ENCODE measurements at places on chromosomes 5 and 9.

GRCh38 chr9:101418518-101419430 is 16.8 kb downstream of the ALDOB start:
- no peak for DNase-seq

GRCh38 chr5:146344155-146345118 is 5.8 kb downstream of the POU4F3 start:
- DNase-seq: no peak

DNA sequence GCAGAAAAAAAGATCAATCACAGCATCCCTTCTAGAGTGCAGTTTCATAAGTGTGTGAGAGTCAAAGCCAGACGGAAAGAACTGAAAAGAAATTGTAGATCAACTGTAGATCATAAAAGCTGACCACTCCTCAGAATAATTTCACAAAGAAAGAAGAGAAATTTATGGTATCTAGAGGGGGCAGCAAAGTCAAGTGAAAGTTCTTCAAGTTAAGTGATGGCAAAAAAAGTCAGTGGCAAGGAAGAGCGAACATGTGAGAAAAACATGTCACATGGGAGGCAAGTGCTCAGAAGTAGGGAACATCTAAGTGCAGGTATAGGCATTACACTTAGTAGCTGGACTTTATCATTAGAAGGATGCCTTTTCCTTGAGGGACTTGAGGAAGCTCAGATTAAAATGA is 245.1 kb upstream of the ISL1 start:
- DNase-seq: no peak

GRCh38 chr9:107039542-107039941 is 176.6 kb downstream of the ZNF462 start:
- no peak for DNase-seq

DNA sequence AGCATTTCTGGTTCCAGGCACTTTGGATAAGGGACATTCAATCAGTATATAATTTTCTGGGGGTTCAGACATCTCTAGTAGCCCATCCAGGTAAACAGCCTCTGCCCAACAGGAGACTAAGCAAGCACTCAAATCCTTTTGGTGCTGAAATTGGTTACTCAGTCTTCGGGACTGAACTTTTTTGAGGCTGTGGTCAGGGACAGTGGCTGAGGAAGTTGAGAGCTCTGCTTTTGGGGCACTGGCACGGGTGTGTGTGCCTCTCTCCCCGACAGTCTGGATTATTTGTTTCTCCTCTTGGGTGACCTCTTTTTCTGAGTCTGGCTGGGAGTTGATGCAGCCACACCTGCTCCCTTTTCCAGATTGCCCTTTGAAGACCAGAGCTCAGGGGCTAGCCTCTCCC is 47.6 kb downstream of the ACER2 start:
- no peak for DNase-seq

GRCh38 chr9:75117564-75117963 is 29.2 kb downstream of the OSTF1 start:
- DNase-seq: no peak

DNA sequence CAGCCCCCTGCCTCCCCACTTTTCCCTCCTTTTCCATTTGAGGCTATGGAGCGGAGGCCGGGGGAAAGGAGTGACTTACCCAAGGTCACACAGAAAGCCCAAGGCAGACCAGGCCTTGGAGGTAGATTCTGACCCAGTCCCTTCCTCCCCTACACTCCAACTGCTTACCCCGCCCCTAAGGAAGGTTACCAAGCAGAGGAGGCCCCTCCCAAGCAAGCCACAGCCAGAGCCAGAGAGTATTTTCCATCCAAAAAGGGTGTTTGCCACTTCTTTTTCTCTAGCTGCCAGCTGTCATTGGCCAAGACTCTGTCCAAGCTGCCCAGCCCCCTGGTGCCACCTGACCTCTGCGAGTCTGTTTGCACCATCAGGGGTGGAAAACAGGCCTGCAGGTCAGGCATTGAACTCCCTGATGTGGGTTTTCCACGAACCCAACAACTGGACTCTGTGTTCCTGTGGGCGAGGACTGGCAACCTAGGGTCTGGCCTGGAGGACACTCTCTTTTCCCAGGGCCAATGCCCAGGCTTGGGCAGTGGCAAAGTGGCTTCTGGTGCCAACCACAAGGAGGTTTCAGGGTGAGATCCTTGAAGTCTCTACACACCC is 6.3 kb upstream of the ASS1 start:
- no peak for DNase-seq

- DNase-seq: no peak
These were observed 12.5 kb downstream of the RAB24 start for GRCh38 chr5:177290816-177291596.

All from mesothelial cell of epicardium (in vitro differentiated cells).